ENCODE measurements at places on chromosomes 4 and X. TPM values are rescaled to one million over a fixed set of nuclear protein-coding genes. Genes with fewer than 3 reads are reported as not detected.

- DNase-seq = no peak
These were observed 85.5 kb downstream of the SNCA start for GRCh38 chr4:89751416-89751815.

GRCh38 chrX:124194901-124195300, 137.6 kb upstream of the TEX13D start:
- no peak for DNase-seq

- DNase-seq = peak; percentile 43
These were observed 52.8 kb downstream of the RBM47 start for GRCh38 chr4:40576651-40577480.

DNA sequence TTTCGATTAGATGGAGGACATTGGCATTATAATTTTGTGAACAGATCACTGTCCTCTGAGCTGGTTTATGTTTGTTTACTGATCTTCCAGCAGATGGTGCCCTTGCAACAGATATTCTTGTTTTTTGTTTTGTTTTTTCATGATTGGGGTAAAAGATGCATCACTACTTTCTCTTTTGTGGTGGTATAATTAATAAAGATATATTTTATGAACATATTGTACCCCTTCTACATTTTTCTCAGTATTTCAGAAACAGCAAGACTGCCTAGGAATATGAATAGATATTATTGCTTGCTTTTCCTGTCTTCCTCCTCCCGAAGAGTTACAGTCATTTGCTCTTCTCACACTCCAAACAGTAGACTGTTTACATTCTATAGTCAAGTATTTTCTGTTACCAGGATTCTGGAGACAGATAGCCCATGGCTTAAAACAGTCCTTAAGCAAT, 905.2 kb downstream of the TRAM1L1 start:
- DNase-seq = no peak

DNA sequence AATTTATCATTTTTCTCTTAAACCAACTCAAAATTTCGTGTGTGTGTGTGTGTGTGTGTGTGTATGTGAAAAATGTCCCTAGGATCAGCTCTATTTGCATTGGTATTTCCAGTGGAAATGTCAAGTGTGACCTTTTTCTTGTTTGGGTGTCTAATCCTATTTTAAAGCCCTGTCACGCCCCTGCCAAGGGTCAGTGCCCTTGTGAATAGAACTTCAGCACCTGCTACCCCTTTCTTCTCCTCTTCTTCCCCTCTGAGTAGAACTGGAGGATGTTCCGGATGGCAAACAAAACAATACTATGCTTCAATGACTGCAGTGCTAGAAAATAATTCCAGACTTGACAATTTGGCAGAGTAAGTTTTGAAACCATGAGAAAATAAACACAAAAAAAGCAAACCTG, 67.3 kb downstream of the SPRY1 start:
- no peak for DNase-seq

MAGEE2 gene
- total RNA-seq = not detected

AADAT gene
- total RNA-seq = 3.7 TPM

Data from omental fat pad (tissue), 4 donors.